Spleen (tissue), 13 donors: ENCODE measurements at places on chromosomes 7 and 10. TPM values are rescaled to one million over a fixed set of nuclear protein-coding genes. Genes with fewer than 3 reads are reported as not detected.

Gene RNF148
- 0.97 TPM for total RNA-seq

Gene CTNNA3
- total RNA-seq, result 2.4 TPM

Gene SPDYE6
- total RNA-seq, result not detected

Gene PLEKHS1
- total RNA-seq, result not detected

Gene ODAD2
- total RNA-seq, result 0.72 TPM

Gene CYP3A5
- total RNA-seq, result not detected

Gene HYAL4
- not detected for total RNA-seq

Gene THAP5
- 41.5 TPM for total RNA-seq

GRCh38 chr10:49759787-49760551 lies 2.2 kb downstream of the OGDHL start:
- H3K4me3 ChIP-seq, result no peak overlapping the region
- H3K36me3 ChIP-seq, result no peaks in the 10 kb centered on the region
- peaks cover 29% of the 10 kb centered on the region for H3K27me3 ChIP-seq
- peak; percentile 68 for DNase-seq
- no peak overlapping the region for H3K27ac ChIP-seq

- H3K4me1 ChIP-seq, result no peaks in the 10 kb centered on the region
- H3K36me3 ChIP-seq, result no peaks in the 10 kb centered on the region
- H3K27me3 ChIP-seq, result no peaks in the 10 kb centered on the region
- no peak overlapping the region for H3K4me3 ChIP-seq
- H3K27ac ChIP-seq, result no peak overlapping the region
Observed at GRCh38 chr7:46152696-46153095, 231.6 kb upstream of the IGFBP3 start.

DNA sequence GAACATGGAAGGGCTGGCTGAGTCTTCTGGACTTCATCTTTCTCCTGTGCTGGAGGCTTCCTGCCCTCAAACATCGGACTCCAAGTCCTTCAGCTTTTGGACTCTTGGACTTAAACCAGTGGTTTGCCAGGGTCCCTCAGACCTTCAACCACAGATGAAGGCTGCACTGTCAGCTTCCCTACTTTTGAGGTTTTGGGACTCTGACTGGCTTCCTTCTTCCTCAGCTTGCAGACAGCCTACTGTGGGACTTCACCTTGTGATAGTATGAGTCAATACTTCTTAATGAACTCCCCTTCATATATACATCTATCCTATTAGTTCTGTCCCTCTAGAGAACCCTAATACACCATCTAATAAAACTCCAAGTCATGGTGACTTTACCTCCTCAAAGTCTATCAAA lies 4.0 kb upstream of the CLEC5A start:
- H3K4me1 ChIP-seq, result peaks cover 16% of the 10 kb centered on the region
- no peak for DNase-seq
- no peak overlapping the region for H3K4me3 ChIP-seq
- H3K27ac ChIP-seq, result no peak overlapping the region
- no peaks in the 10 kb centered on the region for H3K27me3 ChIP-seq
- H3K36me3 ChIP-seq, result no peaks in the 10 kb centered on the region

DNA sequence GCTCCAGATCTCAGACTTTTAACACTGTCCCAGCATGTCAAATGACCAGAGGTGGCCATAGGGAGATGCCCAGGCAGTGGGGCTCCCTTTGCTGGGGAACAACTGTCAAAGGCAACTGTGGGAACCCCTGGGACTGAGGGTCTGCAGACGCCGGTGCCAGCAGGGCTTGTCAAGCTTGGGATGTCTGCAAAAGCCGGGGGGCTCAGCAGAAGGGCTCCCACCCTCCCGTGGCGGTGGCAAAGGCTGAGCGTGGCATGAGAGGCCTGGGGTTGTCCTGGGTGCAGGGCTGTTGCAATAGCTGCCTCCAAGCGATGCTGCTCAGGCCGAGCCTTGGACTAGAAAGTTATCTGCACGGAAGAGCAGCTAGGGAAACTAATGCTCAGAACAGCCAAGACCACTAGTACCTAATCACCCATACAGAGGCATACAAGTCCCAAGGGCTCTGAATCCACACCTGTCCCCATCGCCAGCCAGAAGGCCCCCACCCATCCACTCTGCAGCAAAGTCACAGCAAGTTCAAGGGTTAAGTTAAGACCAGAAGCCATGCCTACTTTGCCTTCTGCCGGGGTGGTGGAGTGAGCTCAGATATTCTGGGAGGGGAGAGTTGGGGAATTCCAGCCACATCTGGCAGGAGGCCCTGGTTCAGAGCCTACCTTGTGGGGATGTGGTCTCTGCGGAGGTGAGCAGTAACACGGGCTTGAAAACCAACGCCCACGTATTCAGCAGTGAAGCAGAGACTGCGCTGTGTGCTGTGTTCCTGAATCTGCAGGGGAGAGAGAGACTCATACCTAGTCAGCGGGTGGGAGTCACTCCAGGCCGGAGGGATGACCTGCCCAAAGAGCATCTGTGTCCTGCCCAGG lies 4.6 kb downstream of the SH2B2 start:
- DNase-seq, result no peak
- peaks cover 76% of the 10 kb centered on the region for H3K4me1 ChIP-seq
- no peak overlapping the region for H3K27ac ChIP-seq
- H3K36me3 ChIP-seq, result no peaks in the 10 kb centered on the region
- no peaks in the 10 kb centered on the region for H3K27me3 ChIP-seq

GRCh38 chr10:79411546-79412495 lies 33.6 kb downstream of the ZCCHC24 start:
- H3K4me3 ChIP-seq, result no peak overlapping the region
- DNase-seq, result peak; percentile 75
- H3K27me3 ChIP-seq, result no peaks in the 10 kb centered on the region
- H3K27ac ChIP-seq, result no peak overlapping the region

GRCh38 chr10:72981028-72981881 lies 26.6 kb upstream of the PLA2G12B start:
- no peaks in the 10 kb centered on the region for H3K36me3 ChIP-seq
- H3K4me3 ChIP-seq, result no peak overlapping the region
- no peak overlapping the region for H3K27ac ChIP-seq
- no peak for DNase-seq

GRCh38 chr10:23412223-23412622 lies 26.7 kb upstream of the OTUD1 start:
- H3K36me3 ChIP-seq, result no peaks in the 10 kb centered on the region
- H3K4me1 ChIP-seq, result peaks cover 24% of the 10 kb centered on the region
- H3K27me3 ChIP-seq, result no peaks in the 10 kb centered on the region
- H3K27ac ChIP-seq, result no peak overlapping the region

DNA sequence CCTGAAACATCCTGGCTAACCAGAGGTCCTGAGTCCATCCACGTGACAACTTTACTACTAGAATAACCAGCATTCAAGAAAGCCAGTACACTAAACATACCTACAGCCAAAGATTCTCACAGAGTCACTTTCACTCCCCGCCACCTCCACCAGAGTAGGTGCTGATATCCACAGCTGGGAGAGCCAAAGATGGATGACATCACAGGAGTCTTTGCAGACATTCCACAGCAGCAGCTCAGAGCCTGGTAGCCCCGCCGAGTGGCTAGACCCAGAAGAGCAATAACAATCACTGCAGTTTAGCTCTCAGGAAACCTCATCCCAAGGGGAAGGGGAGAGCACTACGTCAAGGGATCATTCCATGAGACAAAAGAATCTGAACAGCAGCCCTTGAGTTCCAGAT lies 13.5 kb upstream of the ADAM22 start:
- no peak overlapping the region for H3K27ac ChIP-seq
- H3K36me3 ChIP-seq, result no peaks in the 10 kb centered on the region
- H3K27me3 ChIP-seq, result no peaks in the 10 kb centered on the region
- H3K4me3 ChIP-seq, result no peak overlapping the region

GRCh38 chr10:63788152-63788821 lies 267.1 kb downstream of the REEP3 start:
- H3K27ac ChIP-seq, result no peak overlapping the region
- no peak for DNase-seq
- H3K4me1 ChIP-seq, result no peaks in the 10 kb centered on the region
- H3K4me3 ChIP-seq, result no peak overlapping the region
- no peaks in the 10 kb centered on the region for H3K27me3 ChIP-seq

DNA sequence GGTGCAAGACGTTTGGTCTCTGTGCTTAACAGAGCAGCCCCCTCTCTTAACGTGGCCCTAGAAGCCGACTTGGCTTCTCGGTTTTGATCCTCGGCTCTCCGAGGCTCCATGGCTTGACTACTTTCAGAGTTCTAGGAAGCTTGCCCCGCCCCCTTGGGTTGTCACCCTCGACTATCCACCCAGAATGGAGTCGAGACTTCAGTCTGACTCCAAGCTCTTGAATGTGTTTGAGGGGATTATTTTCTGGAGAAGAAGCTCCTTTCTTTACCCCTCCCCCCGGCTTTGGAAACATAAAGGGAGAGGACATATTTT lies 448 bp downstream of the SEC24C start:
- no peaks in the 10 kb centered on the region for H3K27me3 ChIP-seq
- peaks cover 51% of the 10 kb centered on the region for H3K36me3 ChIP-seq
- H3K27ac ChIP-seq, result peak overlapping the region; percentile 93

GRCh38 chr7:138656952-138657351 lies 44.2 kb downstream of the SVOPL start:
- H3K27me3 ChIP-seq, result no peaks in the 10 kb centered on the region
- H3K36me3 ChIP-seq, result no peaks in the 10 kb centered on the region
- no peak overlapping the region for H3K27ac ChIP-seq
- DNase-seq, result no peak
- no peak overlapping the region for H3K4me3 ChIP-seq

DNA sequence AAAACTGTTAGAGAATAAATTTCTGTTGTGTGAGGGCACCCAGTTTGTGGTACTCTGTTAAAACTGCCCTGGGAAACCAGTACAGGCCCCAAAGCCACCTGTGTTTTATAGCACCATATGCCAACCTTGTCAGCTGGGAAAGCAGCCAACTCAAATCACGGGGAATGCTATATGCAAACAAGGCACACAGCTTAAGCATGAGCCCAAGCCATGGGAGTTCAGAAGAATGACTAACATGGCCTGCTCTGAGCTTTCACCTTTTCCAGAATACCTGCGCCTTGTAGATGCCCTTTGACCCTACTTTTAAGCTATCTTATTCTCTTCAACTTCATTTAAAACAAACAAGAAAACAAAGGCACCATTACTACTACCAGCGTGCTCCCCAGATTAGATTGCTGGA lies 5.5 kb upstream of the SLC25A13 start:
- no peak overlapping the region for H3K27ac ChIP-seq
- DNase-seq, result no peak
- peaks cover 2% of the 10 kb centered on the region for H3K4me1 ChIP-seq
- no peaks in the 10 kb centered on the region for H3K36me3 ChIP-seq
- H3K27me3 ChIP-seq, result no peaks in the 10 kb centered on the region
- no peak overlapping the region for H3K4me3 ChIP-seq

DNA sequence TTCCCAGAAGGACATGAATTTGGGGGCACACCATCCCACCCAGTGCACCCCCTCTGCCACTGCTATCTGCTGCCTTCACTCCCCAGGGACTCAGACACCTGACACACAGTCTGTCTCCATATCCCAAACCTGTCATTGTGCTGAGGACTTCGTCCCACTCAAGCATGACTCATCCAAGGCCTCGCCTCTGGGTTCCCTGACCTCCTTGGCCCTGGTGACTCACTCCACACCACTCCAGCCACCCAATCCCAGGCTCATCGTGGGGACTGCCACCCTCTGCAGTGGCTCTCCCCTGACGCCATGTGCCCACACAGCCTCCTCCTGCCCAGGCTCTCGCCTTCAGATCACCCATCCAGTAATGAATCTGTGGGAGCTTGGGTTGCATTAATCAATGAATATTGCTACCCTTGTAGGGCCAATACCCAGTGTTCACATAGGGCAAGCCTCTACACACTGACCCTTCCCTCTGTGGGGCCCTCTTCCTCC lies 6.6 kb upstream of the INSIG1 start:
- no peaks in the 10 kb centered on the region for H3K27me3 ChIP-seq
- DNase-seq, result no peak
- no peaks in the 10 kb centered on the region for H3K4me1 ChIP-seq
- H3K27ac ChIP-seq, result no peak overlapping the region
- no peaks in the 10 kb centered on the region for H3K36me3 ChIP-seq

DNA sequence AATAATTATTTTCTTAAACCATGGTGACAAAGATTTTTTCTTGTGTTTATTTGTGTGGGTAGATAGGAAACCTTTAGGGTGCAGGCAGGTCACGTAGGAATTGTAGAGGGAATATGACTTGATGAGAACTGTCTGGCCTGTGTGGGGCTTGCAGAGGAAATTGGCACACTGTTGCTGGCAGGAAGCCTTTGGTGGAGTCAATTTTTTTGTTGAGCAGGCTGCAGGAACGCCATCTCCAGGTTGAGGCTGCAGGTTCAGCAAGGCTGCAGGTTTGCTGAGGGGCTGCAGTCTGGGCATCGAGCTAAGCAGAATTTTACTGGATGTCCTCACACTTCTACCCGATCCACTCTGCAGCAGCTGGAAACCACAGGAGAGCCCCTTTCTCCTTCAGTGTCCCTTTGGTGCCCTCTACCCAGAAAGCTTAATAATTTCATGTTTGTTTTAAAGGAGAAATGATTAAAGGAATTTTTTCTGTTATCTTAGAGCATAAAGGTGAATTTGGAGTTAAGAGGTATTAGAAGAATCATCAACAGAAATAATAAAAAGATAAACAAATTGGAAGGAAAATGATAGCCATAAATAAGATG lies 37.0 kb downstream of the TBC1D12 start:
- no peaks in the 10 kb centered on the region for H3K36me3 ChIP-seq
- H3K27ac ChIP-seq, result no peak overlapping the region
- DNase-seq, result no peak

DNA sequence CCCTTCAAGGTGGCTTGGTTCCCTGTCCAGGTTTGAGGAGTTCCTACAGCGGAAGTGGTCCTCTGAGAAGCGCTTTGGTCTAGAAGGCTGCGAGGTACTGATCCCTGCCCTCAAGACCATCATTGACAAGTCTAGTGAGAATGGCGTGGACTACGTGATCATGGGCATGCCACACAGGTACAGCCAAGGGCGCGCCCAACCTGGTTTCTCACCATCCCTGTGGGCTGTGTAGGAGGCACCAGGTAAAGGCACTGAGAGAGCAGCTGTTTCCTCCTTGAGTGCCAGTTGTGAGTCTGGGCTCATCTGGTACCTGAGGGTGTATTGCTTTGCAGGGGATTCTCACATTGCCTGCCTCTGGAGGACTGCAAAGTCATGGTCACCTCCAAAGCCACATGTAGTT lies 68.0 kb downstream of the OGDH start:
- DNase-seq, result peak; percentile 22
- H3K27ac ChIP-seq, result no peak overlapping the region
- H3K4me1 ChIP-seq, result no peaks in the 10 kb centered on the region
- H3K36me3 ChIP-seq, result no peaks in the 10 kb centered on the region
- no peak overlapping the region for H3K4me3 ChIP-seq

GRCh38 chr10:79219322-79219957 lies 127.8 kb upstream of the PPIF start:
- peaks cover 23% of the 10 kb centered on the region for H3K4me1 ChIP-seq
- H3K27ac ChIP-seq, result no peak overlapping the region
- DNase-seq, result no peak
- peaks cover 10% of the 10 kb centered on the region for H3K36me3 ChIP-seq
- no peak overlapping the region for H3K4me3 ChIP-seq
